ENCODE measurements at places on chromosomes 3 and 15.

DNA sequence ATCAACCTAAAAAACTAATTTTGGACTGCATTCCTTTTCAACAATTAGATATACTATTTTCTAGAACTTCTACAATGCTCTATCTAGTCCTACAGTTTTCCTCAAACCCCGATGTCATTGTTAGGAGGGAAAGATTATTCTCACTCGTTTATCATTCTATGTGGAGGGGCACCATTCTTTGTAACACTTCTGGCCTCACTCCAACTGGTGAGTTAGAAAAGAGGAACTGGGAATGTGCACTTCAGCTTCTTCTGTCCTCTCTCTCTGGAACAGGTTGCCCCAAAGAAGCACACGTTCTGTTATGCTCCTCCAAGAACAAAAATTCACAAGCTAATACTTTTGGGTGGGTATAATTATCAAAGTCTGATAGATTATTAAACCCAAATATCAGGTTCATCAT, 137.9 kb downstream of the UACA start:
- DNase-seq = no peak

- no peak for DNase-seq
These were observed 478.7 kb downstream of the RBMS3 start for GRCh38 chr3:29759411-29760225.

DNA sequence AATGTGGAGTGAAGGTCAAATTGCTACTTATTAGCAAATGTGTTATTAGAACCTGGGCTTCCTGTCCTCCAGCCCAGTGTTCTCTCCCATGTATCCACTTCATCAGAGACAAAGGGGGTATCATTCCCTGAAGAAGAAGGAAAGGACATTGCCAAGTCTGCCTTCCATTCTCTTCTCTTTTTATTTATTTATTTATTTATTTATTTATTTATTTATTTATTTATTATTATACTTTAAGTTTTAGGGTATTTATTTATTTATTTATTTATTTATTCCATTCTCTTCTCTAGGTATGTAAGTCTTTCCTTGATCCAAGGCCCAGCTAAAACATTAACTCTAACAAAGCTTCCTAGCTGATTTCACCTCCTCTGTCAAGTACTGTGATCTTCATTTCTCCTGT, 277.8 kb upstream of the DNAJC19 start:
- DNase-seq = no peak

DNA sequence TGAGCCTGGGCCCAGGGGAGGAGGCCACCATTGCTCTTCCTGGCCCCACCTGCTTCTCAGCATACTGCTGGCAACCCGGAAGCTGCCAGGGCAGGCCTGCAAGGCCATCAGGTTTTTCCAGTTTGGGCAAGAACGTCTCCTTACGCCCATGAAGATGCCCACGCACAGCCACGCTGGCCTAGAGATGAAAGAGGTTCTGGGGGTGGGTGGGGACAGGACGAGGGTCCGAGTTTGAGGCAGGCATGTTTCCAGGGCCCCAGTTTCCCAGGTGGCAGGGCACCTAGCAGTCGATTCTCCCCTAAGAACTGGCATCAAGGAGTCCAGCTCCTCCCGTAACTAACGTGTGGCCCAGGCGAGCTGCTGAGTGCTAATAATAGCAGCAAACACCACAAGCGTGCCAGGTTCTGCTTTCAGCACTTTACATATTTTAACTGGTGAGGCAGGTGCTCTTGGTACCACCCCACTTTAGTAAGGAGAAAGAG, 45.8 kb downstream of the ZNF710 start:
- DNase-seq = no peak

DNA sequence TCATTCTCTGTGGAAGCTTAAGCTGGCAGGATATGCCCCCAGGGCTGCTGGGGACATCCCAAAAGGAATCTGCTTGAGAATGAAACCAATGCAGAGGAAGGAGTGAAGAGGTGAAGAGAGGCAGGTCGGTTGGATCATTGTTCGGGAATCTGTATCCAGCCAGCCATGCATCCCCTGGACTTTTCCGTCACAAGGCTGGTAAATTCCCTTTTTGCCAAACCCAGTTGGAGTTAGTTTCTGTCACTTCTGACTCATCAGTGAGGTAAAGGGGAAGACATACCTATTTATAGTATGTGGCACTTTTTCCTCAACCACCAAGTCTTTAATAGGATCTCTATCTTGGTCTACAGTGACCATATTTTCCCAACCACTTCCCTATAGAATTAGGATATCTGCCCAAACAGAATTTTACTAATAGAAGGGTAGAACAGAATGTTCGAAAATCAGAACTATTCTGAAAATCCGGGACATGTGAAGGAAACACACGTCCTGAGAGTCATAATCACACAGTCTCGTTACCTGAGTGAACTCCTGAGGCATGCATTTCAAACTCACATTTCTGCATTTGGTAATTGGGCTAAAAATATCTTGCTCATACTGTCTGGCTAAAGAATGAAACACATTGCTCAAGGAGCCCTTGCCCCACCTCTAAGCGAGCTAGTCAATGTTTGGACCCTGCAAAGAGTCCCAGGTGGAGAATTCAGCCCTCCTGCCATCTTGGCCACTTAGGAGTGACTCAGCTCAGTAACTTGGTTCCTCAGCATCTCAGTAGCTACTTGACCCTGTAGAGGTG, 289.7 kb upstream of the ADAMTS9 start:
- DNase-seq = no peak

DNA sequence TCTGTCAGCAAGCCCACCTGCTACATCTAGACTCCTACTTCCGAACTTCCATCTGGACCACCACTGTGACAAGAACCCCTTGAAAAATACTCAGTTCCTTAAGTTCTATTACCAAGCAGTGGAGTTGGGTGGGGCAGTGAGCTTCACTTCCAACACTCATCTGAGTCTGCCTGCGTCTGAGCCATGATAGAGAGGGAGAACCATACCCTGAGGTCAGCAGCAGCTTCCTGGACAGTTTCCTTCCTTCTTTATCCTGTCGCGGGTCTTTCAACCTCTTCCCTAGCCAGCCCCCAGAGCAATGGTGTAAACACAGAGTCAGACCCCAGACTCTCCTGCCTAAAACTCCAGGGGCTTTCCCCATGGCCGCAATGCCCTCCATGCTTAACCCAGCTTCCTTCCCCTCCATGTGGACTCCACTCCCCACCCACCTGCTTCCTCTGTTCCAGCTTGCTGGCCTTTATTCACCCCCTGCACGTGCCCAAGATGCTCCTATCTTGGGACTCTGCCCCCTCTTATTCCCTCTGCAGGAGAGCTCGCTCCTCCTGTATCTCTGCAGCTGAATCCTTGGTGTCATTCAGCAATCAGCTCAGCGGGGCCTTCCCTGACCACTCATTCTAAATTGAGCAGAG, 211.2 kb downstream of the SHQ1 start:
- DNase-seq = no peak

- no peak for DNase-seq
These were observed 90.1 kb upstream of the BHLHE40 start for GRCh38 chr3:4888913-4889846.

- no peak for DNase-seq
These were observed 47.1 kb downstream of the TPRA1 start for GRCh38 chr3:127543441-127543840.

- DNase-seq = no peak
These were observed 583 bp downstream of the IL17RE start for GRCh38 chr3:9903238-9903624.

DNA sequence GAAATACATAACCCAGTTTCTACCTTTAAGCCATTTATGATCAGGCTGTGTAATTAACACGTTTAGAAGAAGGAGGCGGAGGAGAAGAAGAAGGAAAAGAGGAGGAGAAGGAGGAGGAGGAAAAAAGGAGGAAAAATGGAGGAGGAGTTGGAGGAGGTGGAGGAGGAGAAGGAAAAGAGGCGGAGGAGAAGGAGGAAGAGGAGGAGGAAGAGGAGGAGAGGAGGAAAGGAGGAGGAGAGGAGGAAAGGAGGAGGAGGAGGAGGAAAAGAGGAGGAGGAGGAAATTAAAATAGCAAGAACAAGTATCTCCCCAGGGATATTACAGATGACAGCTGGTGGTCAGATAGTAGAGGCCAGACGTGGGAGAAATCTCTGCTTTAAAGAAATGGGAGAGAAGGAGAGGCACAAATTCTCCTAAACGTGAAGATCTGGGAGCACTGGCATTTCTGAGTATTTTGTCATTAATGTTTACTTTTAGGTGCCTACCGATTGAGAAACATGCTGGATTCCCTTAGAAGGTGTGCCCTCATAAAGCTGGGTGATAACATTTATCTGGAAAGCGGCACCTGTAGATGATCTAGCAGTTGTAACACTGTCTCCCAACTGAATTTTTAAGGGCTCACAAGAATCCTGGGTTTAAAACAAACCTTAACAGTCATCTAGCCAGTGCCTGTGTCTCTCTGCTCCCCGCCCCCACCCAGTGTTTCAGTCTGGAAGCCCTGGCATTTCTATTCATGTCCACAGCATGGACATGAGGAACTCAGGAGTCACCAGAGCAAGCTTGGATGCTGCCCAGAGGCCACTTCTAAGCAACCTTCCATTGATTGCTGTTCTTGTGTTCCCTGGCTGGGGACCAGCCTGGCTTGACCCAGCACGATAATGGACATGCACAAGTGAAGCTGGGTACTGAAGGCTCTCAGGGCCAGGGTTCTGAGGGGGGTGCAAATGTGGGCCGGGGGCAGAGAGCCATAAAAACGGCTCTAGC, 75.2 kb downstream of the CHRNA7 start:
- no peak for DNase-seq

DNA sequence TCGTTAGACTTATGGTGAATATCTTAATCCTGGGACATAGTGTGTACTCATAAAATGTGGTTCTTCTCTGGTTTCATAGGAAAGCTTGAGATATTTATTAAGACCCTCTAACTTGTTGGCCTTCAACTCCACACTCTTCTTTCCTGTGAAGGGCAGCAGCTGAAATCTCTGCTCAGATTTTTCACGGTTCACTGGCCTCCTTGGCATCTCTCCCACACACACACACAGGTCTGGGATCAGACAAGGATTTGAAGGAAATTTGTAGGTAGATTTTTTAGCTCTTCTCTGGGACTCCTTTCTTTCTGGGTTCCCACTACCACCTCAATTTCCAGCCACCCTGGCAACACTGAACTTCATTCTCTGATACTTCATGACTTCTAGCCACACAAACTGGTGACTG, 70.2 kb downstream of the MYRIP start:
- DNase-seq = no peak

All from stimulated activated CD8-positive, alpha-beta memory T cell treated with anti-CD3 and anti-CD28 coated beads, Interleukin-7, amount 100 ng/mL, for 48 hours (primary cell).